Fibroblast of gingiva (primary cell): ENCODE measurements at places on chromosomes 2 and 18.

GRCh38 chr2:104384961-104385360, 469.0 kb upstream of the POU3F3 start:
- DNase-seq: no peak

- DNase-seq: no peak
These were observed 5.1 kb downstream of the FECH start for GRCh38 chr18:57581301-57581934.

- DNase-seq: no peak
These were observed 4.5 kb upstream of the XRCC5 start for GRCh38 chr2:216104691-216105090.

DNA sequence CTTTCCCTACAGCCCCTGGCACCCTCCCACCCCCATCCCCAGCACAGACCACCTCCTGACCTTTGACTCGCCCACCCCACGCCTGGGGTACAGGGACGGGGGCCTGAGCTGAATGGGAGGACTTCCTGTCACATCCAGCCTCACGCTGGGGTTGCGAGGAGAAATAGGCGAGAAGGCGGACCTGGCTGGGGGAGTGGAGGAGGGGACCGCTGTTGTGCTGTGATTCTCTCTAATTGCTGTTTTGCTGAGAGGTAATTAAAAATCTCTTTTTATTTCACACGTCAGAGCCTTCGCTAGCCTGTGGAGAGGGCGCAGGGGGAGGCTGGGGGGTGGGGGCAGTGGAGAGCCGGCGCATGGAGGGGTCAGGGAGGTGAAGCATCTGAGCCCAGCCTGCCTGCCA, 9.7 kb upstream of the ECEL1 start:
- no peak for DNase-seq

DNA sequence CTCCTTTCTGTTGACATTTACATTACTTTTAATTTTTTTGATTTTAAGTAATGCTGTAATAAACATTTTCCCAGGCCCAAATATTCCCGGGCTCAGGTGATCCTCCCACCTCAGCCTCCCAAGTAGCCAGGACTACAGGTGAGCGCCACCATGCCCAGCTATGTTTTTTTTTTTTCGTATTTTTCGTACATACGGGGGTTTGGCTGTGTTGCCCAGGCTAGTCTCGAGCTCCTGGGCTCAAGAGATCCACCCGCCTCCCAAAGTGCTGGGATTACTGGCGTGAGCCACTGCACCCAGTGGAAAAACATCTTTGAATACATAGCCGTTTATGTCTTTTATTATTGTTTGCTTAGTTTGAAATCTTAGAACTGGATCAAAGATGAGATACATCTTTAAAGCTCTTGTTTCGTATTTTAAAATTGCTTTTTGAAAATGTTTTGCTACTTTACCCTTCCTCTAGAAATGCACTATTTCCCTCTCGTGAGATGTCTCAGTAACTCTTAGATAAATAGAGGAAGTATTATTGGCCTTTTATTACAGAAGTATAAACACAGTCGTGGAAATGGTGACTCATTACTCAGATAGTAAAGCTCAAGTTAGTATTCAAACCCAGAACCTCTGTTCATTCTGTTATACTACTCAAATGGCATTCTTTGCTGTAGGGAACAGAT, 2.4 kb downstream of the SMCHD1 start:
- DNase-seq: peak; percentile 73

DNA sequence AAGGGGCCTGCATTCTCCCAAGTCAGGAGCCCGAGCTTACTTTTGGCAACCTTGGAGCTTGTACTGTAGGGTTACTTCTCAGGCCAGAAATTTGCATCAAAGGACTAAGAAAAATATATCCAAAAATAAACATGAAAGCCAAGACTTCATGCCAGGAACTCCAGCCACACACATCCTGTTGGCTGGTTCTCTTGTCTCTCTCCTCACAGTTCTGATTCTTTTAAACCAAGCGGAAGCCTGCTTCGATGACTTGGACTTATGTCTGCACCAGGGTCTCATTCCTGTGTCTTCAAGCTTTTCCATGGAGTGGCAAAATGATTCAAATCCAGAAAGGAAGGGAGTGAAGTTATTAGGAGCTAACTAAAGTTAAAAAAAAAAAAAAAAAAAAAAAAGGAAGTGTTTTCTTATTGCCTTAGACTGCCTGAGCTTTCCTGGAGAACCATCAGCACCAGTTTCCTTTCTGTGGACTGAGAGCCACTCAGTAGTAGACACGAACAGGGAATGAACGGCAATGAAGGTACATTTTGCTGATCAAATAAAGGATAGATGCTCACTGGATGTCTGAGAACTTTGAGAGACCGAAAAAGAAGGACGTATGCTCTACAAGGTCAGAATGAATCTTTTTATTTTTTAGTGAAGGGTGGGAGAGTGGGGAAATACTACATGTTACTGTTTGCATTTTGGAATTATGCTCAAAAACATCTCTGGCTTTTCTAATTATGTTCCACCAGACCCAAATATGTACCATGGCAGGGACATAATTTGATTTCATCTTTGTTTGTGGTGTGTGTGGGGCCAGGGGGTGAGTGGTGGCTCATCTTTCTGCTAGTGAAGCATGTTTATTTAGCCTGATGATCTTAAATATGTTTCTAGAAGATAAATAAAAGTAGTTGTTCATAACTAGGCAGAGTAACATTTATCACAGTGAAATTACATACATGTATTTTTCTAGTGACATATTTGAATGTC, 86.0 kb downstream of the RAPGEF4 start:
- no peak for DNase-seq

DNA sequence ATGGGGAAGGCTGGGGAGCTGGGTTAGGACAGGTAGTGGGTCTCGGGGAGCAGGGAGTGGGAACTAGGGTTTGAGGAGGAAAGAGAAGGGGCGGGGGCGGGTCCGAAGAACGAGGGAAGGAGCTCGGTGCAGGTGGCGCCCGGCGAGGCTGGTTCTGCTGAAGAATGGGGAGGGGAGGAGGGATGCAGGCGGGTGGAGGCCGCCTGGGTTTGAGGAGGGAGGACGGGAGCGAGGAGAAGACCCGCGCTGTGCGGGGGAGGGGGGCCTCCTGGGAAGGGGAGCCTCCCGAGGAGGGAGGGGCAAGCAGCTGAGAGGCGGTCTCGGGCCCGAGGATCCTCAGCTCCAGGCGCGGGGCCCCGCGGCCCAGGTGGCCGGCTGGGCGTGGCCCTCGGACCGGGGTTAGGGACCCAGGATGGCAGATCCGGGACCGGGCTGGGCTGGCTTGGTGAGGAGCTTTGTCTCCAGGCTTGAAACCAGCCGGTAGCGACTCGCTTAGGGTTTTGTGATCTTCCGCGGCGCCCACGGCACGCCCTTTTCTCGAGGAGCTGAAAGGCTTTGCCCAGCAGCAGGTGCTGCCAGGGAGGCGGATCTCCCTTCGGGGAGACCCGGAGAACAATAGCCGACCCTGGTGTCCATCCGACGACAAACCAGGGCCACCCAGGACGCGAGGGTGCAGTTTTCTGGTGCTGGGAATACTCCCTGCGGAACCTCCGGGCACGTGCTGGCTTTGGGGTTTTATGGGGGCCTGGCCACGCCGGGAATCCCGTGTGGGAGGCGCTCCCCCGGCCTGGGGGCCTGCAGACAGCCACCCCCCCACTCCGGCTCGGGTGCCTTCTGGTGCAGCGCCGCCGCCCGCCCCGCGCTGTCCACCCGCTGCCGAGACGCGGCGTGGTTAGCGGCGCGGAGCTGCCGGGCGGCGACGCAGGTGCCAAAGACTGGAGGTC, 1.4 kb downstream of the DPYSL5 start:
- DNase-seq: no peak

- DNase-seq: no peak
These were observed 263.8 kb downstream of the HNMT start for GRCh38 chr2:138228101-138228500.

DNA sequence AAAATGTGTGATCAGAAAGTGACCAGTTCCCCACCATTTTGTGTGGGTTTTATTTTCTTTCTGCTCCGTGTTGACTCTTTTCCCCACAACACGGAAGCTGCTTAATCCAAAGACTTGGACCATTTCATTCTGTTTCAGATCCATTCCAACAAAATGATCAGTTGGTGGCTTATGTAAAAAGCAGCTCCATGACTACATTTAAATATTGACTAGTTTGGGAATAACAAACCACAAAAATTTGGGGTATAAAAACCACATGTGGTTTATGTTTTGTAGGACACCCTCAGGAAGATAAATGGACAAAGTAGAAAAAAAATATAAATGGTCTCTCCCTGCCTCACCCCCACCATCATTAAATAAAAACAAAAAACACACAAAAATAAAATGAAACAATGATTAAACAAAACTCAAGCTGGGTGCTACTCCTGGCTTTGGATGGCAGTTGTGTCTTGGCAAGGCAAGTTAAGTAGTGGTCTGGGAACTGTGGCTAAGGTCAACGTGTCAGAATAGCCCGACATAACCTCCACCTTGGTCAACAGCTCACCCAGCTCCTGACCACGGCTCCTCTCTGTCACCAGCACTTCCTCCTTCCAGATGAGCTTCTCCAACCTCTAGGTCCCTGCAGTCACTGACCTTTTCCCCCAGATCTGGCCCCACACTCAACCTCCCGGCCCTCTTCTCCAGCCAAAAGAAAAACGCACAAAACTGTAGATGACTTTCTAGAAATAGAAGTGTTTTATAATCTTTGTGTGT, 12.8 kb upstream of the WIPF1 start:
- no peak for DNase-seq

DNA sequence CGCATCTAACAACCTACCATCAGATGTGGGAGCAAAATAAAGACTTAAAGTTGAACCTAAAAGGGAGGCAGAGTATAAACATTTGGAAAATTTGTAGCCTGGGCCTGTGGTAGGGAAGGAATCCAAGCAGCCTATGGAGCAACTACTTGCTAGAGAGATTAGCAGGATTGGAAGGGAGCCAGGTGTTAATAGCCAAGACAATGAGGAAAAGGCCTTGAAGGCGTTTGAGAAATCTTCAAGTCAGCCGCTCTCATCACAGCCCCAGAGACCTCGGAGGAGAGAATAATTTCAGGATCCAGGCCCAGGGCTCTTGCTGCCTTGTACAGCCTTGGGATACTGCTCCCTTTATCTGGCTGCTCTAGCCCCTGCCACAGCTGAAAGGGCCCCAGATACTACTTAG, 219.7 kb downstream of the THSD7B start:
- no peak for DNase-seq

DNA sequence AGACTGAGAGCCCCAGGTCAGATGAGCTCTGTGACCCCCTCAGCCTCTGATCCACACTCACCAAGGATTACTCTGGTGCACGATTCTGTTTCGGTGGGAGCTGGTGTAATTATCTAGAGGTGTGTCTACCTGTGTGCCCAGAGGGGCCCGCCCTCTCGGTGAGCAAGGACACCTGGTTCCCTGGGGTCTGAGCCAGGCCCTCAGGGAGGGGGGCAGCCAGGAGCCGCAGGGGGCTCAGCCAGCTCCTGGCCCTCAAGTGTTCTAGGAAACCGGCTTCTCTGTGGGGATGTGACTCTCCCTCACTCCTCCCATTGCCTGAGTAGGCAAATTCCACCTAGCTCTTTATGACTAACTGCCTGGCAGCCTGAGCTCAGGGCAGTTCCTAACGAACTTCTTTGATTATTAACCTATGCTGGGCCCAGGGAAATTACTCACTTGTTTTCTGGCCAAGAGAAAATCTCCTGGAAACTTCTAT, 17.4 kb downstream of the AGAP1 start:
- peak; percentile 33 for DNase-seq

DNA sequence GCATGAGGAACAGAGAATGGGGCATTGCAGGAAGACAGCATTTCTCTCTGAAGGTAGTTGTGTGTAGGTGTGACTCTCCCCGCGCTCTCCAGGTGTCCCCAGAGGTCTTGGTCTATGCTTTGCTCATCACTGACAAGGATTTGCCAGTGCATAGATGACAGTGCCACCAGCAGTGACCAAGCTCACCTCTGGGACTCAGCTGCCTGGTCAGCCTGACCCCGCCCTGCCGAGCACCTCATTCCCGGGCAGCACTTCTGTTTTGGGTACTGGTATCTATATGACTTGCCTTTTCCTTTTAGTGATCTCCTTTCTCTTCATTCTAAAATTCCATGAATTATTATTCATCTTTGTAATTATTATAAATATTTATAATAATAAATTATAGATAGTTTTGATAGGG, 59.1 kb downstream of the GBX2 start:
- no peak for DNase-seq

GRCh38 chr2:119316066-119316465, 50.6 kb downstream of the C2orf76 start:
- peak; percentile 54 for DNase-seq

- DNase-seq: no peak
These were observed 39.9 kb downstream of the IRS1 start for GRCh38 chr2:226759768-226760167.

DNA sequence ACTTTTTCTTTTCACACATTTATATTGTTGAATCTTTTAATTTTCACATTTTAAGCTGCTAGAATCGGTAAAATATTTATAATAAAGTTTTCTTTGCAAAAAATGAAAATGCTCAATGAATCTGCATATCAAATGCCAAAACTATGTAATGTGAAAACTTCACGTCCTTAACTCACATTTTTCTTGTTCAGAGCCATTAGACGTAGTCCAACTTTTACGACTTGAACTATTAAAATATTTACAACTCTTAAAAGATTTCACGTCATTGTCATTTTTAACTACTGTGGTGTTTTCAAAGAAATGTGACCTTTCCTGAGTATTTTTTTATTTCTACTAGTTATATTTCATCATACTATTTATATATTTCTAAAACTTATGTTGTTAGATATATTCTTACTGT, 54.9 kb downstream of the MRPS9 start:
- DNase-seq: no peak

GRCh38 chr2:217655651-217656050, 347.1 kb downstream of the TNS1 start:
- DNase-seq: no peak

GRCh38 chr2:98790221-98790620, 59.3 kb upstream of the MGAT4A start:
- DNase-seq: no peak

DNA sequence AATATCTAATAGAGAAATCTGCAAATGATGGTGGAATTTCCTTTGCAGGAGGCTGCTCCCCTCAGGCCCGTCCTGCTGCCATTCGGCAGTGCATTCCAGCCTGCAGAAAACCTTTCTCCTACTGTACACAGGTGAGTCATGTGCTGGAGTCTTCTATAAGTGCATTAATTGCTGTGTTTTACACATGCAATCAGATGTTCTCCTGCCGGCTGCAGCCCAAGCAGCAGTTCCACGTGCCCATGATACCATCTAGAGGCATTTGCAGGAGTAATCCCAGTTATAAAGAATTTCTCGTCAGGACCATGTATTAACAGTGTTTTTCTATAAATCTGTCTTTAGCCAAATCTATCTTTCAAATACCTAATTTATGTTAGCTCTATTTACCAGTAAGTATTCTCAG, 304.7 kb upstream of the HNMT start:
- DNase-seq: no peak

- peak; percentile 42 for DNase-seq
These were observed 7.9 kb upstream of the CFAP36 start for GRCh38 chr2:55511508-55512124.
